Hematopoietic multipotent progenitor cell treated with erythropoietin and hydrocortisone succinate and interleukin-3 and kit ligand, for 17 days (in vitro differentiated cells): ENCODE measurements at places on chromosomes 6 and 20.
A peak's percentile ranks its signal among the peaks of the same experiment; 100 is the strongest.

- DNase-seq: no peak
Measured at GRCh38 chr20:50127587-50128519, 14.9 kb upstream of the UBE2V1 start.

- DNase-seq: no peak
Measured at GRCh38 chr6:31010393-31011060, at the start of gene MUC22. Gene MUC22, plus strand, starts transcription at chr6:31010474. Its CDS starts 233 bp downstream, at chr6:31010707.

- DNase-seq: peak; percentile 49
Measured at GRCh38 chr6:25137480-25137879, 141.7 kb upstream of the CARMIL1 start.

GRCh38 chr6:72963946-72964345 lies 261.4 kb downstream of the KHDC1L start:
- no peak for DNase-seq

- DNase-seq: no peak
Measured at GRCh38 chr6:69819138-69819537, 22.3 kb upstream of the LMBRD1 start.

DNA sequence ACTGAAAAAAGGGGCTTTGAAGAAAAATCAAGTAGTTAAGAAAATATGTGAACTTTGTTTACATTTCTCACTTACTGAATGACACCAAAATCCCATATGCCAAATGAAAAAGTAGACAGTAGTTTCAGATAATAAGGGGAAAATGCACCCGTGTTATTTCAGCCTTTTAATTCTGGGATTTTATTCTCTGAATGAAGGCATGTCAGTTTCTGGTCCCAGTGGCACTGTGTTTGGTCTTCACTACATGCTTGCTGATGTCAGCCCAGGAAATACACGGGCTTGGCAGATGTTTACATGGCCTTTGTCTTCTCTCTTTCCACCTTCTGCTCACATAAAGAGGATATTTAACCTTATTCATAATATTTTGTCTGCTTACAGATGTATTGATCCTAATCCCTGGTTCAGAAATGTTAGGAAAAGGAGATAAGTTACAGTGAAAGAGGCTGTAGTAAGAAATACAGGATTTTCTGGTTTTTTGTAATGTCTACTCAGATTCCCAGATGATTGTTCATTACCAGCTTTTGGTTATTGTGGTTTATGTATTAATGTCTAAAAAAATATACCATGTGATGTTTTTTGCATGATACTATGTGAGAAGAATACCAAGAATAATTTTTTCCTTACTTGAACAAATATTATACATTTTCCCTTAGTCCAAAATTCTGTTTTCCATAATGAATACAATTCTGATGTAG lies 27.7 kb downstream of the DSE start:
- DNase-seq: no peak

GRCh38 chr6:15546591-15546990 lies 116.2 kb downstream of the DTNBP1 start:
- no peak for DNase-seq
